ENCODE measurements at places on chromosomes 5 and 9.

GRCh38 chr5:121033334-121033733, 569.2 kb downstream of the PRR16 start:
- DNase-seq = no peak

DNA sequence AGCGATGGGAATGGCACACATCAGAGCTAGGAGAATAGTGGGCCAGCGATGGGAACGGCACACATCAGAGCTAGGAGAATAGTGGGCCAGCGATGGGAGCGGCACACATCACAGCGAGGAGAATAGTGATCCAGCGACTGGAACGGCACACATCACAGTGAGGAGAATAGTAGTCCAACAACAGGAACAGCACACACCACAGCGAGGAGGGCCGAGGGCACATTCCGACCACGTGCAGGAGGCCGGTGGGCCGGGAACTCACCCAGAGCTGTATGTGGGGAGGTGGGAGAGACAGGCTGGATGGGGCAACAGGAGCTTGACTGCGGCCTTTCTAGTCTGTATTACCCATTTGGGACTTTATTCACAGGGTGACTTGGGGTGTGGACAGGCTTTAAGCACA, 271.1 kb upstream of the IRX4 start:
- no peak for DNase-seq

DNA sequence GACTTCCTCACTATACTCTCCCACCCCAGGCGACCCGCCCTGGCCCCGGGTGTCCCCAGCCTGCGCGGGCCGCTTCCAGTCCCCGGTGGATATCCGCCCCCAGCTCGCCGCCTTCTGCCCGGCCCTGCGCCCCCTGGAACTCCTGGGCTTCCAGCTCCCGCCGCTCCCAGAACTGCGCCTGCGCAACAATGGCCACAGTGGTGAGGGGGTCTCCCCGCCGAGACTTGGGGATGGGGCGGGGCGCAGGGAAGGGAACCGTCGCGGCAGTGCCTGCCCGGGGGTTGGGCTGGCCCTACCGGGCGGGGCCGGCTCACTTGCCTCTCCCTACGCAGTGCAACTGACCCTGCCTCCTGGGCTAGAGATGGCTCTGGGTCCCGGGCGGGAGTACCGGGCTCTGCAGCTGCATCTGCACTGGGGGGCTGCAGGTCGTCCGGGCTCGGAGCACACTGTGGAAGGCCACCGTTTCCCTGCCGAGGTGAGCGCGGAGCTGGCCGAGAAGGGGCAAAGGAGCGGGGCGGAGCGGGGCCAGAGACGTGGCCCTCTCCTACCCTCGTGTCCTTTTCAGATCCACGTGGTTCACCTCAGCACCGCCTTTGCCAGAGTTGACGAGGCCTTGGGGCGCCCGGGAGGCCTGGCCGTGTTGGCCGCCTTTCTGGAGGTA, 2.1 kb downstream of the CA9 start:
- DNase-seq = no peak

DNA sequence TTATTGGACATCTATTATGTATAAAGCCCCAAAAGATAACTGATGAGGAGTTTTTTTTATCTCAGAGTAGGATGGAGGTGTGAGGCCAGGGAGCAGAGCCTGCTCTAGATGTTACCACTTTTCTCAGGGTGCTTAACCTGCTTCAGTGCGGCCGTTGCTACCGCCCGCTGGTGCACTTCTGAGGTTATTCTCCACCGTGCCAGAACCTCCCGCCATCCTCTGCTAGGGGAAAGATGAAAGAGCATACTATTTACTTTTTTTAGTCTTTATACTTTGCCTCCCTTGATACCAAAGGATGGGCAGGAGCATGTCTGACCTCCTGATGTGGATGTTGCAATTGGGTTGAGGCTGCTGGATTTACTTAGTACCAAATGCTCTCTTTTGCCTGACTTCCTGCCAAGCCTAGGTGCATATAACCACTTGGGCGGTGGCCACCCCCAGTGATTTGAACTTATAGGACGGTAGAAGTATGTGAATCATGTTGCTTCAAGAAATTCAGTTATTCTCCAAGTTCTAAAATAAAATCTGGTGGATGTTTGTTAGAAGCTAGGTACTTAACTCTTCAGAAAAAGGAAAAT, 71.1 kb upstream of the HSPB3 start:
- no peak for DNase-seq

- DNase-seq = no peak
Observed at GRCh38 chr5:15406478-15406877, 93.5 kb upstream of the FBXL7 start.

- peak; percentile 14 for DNase-seq
Observed at GRCh38 chr9:79817438-79818004, 245.8 kb downstream of the TLE4 start.

DNA sequence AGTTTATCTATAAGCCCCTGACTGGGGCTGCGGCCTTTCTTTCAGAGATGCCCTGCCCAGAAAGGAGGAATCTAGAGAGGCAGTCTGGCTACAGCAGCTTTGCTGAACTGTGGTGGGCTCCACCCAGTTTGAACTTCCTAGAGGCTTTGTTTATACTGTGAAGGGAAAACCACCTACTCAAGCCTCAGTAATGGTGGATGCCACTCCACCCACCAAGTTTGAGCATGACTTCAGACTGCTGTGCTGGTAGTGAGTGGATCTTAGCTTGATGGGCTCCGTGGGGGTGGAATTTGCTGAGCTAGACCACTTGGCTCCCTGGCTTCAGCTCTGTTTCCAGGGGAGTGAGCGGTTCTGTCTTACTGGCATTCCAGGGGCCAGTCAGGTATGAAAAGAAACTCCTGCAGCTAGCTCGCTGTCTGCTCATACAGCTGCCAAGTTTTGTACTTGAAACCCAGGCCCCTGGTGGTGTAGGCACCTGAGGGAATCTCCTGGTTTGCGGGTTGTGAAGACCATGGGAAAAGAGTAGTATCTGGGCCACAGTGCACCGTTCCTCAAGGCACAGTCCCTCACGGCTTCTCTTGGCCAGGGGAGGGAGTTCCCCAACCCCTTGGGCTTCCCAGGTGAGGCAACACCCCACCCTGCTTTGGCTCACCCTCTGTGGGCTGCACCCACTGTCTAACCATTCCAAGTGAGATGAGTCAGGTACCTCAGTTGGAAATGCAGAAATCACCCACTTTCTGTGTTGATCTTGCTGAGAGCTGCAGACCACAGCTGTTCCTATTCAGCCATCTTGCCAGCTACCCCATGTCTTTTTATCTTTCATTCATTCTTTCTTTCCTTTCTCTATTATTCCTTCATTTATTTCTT, 211.8 kb upstream of the C9orf72 start:
- DNase-seq = no peak

DNA sequence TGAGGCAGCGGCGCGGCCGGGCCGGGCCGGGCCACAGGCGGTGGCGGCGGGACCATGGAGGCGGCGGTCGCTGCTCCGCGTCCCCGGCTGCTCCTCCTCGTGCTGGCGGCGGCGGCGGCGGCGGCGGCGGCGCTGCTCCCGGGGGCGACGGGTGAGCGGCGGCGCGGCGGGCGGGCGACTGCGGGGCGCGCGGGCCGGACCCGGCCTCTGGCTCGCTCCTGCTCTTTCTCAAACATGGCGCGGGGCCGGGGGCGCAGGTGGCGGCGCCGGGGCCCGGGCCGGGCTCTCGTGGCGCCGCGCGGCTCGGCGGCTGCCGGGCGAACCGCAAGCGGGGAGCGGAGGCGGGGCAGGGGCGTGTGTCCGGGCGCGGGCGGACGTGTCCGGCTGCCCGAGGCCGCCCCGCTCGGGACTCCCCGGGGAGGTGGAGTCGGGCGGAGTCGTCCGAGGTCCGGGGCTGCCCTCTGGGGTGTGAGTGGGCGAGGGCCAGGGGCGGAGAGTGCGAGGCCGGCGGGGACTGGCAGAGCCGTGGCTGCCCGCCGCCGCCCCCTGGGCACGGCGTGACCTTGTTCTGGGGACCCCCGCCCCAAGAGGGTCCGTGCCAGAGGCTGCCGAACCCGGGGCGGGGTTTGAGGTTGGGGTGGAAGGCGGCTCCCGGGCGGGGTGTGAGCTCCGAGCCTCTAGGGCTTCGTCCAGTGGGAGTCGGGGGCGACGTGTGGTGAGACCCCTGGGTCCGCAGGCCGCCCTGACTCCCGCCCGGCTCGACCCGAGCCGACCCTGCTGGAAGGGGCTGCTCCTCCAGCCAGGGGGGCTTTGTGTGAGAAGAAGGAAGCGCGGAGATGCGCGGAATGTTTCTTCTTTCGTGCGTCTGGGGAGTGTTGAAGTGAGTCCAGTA, 485 bp downstream of the TGFBR1 start:
- no peak for DNase-seq

DNA sequence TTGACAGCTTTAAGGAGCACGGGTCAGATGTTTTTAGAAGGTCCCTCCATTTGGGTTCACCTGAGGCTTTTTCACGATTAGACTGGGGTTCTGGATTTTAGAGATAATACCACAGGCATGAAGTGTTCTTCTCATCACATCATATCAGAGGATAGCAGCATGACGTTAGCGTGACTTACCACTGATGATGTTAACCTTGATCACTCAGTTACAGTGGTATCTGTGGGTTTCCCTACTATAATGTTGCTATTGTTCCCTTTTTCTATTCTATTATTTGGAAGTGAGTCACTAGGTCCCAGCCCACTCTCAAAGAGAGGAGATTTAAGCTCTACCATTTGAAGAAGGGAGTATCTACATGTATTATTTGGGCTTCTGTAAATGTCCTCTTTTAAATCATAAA, 300.0 kb downstream of the MAST4 start:
- peak; percentile 32 for DNase-seq

All from kidney epithelial cell (primary cell).